Hematopoietic multipotent progenitor cell treated with erythropoietin and hydrocortisone succinate and interleukin-3 and kit ligand, for 17 days (in vitro differentiated cells): ENCODE measurements at places on chromosomes 11 and 22.

DNA sequence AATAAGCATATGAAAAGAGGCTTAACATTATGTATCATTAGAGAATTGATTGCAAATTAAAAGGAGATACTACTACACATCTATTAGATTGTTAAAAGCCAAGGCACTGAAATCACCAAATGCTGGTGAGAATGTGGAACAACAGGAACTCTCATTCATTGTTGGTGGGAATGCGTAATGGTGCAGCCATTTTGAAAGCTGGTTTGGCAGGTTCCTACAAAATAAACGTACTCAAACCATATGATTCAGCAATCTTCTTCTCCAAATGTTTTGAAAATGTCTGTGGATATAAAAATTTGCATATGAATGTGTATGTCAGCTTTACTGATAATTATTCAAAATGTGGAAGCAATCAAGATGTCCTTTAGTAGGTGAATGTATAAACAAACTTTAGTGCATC is 176.4 kb upstream of the PLET1 start:
- no peak for DNase-seq

GRCh38 chr11:62601122-62601371 is 618 bp downstream of the MTA2 start:
- DNase-seq = no peak

GRCh38 chr11:87320123-87320522 is 282.4 kb downstream of the TMEM135 start:
- DNase-seq = no peak

DNA sequence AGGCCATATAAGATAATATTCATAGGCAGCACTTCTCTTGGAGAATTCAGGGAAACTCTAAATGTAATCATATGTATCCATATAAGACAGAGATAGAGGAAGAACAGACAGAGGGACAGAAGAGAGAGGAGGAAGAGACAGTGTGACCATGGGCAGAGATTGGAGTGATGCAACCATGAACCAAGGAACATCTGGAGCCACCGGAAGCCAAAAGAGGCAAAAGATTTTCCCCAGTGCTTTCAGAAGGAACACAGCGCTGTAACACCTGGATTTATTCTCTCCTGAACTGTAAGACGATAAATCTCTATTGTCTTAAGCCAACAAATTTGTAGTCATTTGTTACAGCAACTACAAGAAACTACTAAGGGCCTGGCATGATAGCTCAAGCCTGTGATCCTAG is 57.7 kb downstream of the GAB2 start:
- DNase-seq = no peak

- DNase-seq = no peak
These were observed 15.0 kb upstream of the RTN4R start for GRCh38 chr22:20282901-20283673.

DNA sequence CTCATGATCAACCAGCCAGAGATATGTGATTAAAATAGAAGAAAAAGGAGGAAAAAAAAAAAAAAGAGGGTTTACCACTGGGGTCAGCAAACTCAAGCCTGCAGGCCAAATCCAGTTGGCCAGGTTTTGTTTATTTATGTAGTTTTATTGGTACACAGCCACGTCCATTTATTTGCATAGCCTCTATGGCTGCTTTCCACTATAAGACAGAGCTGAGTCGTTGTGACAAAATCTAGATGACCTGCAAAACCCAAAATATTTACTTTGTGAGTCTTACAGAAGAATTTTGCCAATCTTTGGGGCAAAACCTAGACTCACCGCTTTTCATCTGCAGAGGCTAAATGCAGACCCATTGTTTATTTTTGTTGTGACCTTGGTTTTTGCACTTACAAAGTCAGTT is 87.1 kb downstream of the TENM4 start:
- no peak for DNase-seq

- DNase-seq = no peak
These were observed 812.2 kb downstream of the JRKL start for GRCh38 chr11:97201743-97202612.

GRCh38 chr11:94193288-94193687 is 64.6 kb downstream of the PANX1 start:
- DNase-seq = no peak

DNA sequence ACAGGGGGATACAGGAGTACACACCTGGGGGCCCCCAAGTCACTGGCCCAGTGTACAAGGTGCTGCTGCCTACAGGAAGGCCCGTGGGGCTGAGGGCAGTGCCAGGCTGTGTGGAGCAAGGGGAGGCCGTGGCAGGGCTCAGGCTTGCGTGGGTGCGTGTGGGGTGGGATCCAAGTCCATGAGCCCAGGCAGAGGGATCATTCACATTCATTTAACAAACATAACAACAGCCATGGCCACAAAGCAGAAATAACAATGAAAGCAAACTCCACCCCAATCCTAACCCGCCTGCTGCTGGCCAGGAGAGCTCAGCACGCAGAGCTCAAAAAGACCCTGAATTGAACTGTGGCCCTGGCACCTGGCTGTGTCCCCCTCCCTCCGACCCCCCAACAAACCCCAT is 17.0 kb upstream of the SCGB1A1 start:
- DNase-seq = no peak

- DNase-seq = no peak
These were observed 19.8 kb downstream of the SAA1 start for GRCh38 chr11:18285841-18286240.

DNA sequence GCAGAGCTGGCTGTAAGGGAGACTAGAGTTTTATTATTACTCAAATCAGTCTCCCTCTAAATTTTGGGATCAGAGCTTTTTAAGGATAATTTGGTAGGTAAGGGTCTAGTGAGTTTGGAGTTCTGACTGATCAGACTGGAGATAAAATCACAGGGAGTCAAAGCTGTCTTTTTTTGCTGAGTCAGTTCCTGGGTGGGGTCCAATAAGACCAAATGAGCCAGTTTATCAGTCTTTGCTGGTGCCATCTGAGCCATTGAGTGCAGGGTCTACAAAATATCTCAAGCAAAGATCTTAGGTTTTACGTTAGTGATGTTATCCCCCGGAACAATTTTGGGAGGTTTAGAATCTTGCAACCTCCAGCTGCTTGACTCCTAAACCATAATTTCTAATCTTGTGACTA is 935.1 kb upstream of the RAG2 start:
- no peak for DNase-seq

DNA sequence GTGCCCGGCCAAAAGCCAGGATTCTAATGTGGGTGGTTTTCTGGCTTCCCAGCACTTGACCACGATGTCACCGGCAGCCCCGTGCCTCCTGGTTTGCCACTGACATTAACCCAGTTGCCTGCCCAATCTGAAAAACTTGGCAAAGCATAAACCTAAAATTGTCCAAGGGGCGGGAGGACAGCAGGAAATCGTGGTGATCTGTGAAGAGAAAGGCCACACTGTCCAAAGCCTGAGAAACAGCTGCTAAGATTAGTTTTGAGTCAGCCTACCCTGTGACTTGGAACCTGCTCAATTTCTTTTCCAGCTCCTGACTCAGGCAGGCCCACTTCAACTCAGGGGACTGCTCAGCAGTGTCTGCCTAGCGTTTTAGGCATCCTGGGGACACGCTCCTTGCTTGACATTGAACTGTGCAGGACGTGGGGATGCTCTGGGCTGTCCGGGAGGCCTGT is 8.2 kb upstream of the F2 start:
- DNase-seq = no peak

DNA sequence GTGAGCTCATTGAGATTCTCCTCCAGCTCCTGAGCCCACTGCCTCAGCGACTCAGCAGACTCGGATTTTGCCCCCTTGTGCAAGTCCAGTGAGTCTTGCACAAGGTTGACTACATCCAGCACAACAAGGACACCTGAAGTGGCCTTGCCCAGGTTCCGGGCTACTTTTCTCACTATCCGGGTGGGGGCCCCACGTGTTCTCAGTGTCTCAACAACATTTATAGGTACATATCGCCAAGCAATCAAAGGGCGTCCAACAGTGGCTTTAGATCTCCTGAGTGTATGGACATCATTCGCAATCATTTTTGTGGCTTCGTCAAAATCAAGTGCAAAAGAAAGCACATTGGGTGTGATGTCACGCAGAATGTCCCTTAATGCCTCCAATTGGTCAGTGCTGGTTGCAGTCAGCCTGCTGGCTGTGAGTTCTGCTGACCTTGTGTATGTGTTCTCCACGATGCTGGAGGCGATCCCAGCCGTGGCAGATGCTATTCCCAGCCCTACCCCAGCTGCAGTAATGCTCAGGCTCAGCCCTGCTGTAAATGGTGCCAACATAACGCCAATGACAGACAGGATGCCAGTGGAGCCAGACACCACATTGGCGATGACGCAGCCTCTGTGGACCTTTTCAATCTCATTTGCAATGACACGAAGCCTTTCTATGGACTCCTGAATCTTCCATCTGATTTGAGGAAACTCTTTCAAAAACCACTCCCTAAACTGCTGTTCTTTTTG is 10.3 kb downstream of the APOL4 start:
- DNase-seq = no peak

DNA sequence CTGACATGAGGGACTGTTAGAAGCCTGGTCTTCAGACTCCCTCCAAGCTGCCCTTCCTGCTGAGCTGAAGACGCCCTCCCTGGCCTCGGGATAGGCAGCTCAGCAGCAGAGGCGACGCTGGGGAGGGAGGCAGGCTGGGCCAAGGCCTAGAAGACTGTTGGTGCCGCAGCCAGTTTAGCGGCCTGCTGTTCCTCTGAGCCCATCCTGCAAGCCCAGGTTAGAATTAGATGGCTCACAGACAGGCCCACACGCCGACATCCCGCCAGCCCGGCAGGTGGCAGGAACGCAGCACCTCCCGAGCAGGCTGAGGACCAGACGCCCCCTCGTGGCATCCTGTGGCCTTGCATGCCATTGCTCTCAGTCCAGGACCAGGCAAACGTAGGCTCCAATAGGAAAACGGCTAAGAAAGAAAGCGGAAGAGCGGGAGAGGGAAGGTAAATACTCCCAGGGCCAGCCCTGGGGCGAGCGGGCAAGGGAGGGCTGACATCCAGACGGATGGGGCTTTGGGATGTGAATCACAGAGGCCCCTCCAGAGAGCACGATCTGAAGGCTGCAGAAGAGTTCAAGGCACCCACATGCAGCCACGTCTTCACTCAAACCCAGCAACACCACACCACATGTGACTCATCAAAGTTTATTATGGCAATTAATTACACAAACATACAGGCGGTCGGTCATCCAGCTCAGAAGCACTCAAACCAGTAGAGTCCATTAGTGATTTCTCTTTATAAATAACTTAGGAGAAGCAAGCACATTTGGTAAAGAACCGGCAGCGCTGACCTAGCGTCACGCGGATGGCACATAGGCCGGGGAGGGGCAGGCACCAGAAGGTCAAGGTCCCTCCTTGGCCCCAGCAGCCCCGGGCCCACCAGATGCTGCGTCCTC is 27.6 kb downstream of the CD5 start:
- peak; percentile 83 for DNase-seq

DNA sequence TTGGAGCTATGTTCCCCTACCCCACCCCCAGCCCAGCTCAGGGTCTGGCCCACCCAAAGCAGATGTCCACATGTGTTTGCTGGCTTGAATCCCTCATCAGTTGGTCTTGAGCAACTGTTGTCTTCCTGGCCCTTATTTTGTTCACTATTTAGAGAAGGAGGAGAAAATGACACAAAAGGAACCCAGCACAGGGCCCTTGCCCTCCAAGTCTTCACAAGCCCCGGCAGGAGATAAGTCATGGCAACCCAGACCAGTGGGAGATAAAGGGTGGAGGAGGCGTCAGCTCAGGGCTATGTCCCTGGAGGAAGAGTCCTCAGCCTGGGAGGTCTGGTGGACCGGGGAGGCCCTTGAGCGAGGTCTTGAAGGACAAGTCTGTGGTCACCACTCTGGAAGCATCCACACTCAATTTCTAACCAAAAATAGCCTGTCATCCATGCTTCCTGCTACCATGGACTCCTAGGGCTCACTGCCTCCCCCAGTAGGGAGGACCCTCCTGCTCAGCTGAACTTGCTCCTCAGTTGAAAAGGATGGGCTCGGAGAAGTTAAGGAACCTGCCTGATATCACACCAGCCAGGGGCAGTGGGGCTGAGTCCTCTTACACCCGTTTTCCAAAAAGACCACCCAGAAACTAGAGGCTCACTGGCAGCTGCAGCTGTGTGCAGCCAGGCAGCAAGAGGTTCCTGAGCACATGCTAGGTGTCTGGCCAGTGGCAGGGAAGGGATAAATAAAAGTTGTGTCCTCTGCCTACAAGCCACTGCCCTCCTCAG is 1.8 kb upstream of the RAB3IL1 start:
- peak; percentile 67 for DNase-seq

DNA sequence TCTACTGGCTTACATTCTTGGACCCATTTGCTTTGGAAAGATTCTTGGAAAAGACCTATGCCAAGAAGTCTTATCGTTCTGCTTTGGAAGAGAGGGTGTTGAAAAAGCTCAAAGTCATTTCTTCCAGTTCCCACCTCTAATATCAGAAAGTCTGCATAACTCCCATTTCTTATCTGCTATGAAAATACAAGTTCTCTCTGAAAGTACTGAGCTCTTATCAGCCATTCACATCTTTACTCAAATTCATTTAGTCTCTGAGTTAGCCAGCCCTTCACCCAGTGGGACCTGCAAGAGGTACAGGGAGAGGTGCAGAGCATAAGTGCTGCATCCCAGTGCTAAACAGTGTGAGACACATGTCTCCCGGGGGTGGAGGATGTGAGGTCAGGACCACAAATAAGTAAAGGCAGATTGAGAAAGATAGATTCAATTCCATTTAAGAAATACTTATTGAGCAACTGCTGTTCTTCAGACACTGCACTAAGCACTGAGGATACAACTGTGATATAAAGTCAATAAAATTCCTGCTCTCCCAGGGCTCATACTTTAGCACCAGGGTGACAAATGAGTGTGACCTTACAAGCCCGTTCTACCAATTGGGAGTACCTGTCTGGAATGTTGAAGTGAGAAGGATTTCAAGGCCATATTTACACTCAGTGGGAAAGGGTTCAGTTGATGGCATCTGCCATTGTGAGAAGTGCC is 76.7 kb downstream of the PISD start:
- DNase-seq = peak; percentile 62

DNA sequence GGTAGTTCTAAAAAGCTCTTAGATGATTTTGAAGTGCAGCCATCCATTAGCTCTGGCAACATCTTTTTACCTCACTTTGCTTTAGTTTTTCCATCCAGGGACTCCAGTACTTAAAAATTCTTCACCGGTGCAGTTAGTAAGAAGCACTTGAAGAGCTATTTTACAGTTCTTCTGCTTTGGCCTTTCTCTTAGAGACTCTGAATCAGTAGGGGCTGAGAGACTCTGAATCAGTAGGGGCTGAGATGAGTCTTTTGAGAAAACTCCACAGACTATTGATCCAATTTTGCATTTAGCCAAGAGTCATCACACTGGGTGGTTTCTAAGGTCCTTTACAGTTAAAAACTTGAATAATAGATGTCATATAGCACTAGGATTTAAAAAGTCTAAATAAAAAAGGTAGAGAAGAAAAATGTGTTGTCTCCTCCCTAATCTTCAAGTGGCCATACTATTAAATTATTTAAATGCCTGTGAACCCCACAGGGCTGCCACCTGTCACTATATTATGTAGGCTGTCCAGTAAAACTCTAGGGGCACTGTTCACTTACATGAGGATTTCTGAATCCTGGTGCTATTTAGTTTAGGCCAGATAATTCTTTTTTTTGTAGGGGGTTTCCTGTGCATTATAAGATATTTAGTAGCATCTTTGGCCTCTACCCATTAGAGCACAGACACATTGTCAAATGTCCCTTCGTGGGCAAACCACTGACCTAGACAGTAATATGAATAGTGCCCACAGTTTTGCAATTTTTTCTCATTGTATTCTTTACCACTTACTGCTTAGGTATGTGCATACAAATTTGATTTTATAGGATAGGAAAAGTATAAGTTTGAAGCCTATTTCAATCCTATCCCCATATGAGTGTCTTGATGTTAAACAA is 26.3 kb upstream of the HIKESHI start:
- DNase-seq = no peak
